ENCODE measurements at places on chromosomes 12 and 14. TPM values are rescaled to one million over a fixed set of nuclear protein-coding genes. Genes with fewer than 3 reads are reported as not detected.

- H3K4me3 ChIP-seq: no peak overlapping the region
- no peaks in the 10 kb centered on the region for H3K27me3 ChIP-seq
- H3K27ac ChIP-seq: no peak overlapping the region
- no peaks in the 10 kb centered on the region for H3K36me3 ChIP-seq
- peaks cover 8% of the 10 kb centered on the region for H3K4me1 ChIP-seq
- no peak for DNase-seq
Observed at GRCh38 chr14:101957406-101958234, 6.8 kb upstream of the DYNC1H1 start.

- H3K36me3 ChIP-seq: no peaks in the 10 kb centered on the region
- no peak overlapping the region for H3K27ac ChIP-seq
- H3K4me1 ChIP-seq: peaks cover 2% of the 10 kb centered on the region
Observed at GRCh38 chr12:93766796-93767523, 89.8 kb downstream of the CRADD start.

FOXN4 gene
- not detected for total RNA-seq

GRCh38 chr12:105214670-105215375 lies 21.2 kb downstream of the APPL2 start:
- H3K36me3 ChIP-seq: peaks cover 39% of the 10 kb centered on the region
- H3K27me3 ChIP-seq: no peaks in the 10 kb centered on the region
- peaks cover 10% of the 10 kb centered on the region for H3K4me1 ChIP-seq
- no peak overlapping the region for H3K4me3 ChIP-seq

GRCh38 chr14:61542848-61543790 lies 152.2 kb upstream of the HIF1A start:
- H3K4me3 ChIP-seq: no peak overlapping the region
- no peaks in the 10 kb centered on the region for H3K36me3 ChIP-seq
- no peak for DNase-seq
- peak overlapping the region; percentile 66 for H3K27ac ChIP-seq

DNA sequence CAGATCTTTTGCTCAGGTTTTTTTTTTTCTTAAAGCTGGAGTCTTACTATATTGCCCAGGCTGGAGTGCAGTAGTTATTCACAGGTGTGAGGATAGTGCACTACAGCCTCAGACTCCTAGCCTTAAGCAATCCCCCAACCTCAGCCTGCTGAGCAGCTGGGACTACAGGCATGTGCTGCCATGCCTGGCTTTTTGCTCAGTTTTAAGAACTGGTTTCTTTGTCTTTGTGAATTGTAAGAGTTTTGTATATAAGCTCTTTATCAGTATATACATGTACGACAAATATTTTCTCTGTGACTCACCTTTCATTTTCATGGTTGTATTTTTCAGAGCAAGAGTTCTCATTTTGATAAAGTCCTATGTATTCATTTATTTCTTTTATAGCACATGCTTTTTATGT lies 33.3 kb upstream of the C2CD5 start:
- no peak overlapping the region for H3K27ac ChIP-seq
- no peak overlapping the region for H3K4me3 ChIP-seq
- no peaks in the 10 kb centered on the region for H3K36me3 ChIP-seq
- no peaks in the 10 kb centered on the region for H3K27me3 ChIP-seq

KITLG gene
- total RNA-seq: 117 TPM

DNA sequence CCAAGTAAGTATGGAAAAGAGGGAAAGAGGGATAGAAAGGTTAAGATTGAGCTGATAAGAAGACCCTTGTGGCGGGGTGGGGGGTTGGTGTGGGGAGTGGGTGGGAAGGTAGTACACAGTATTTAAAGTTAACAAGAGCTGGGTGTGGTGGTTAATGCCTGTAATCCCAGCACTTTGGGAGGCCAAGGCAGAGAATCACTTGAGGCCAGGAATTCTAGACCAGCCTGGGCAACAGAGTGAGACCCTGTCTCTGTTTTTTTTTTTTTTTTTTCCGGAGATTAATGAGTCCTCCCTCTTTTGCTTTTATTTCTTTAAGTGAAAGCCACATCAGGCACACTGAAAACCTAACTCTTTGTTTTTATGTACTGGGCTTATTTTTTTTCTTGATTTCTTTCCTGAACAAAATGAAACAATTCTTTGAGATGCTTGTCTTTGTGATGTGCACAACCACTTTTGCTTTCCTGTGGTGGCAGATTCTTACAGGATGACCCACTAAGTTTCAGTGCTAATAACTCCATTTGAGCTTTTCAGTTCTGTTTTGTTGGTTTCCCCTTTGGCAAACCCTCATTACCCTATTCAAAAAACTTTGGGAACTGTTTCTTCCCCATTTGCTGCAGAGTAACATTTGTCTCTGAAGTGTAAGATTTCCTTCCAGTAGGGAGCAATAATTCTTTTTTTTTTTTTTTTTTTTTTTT lies 54.8 kb downstream of the WNK1 start:
- DNase-seq: no peak
- no peaks in the 10 kb centered on the region for H3K27me3 ChIP-seq
- H3K4me3 ChIP-seq: no peak overlapping the region
- no peak overlapping the region for H3K27ac ChIP-seq
- H3K36me3 ChIP-seq: no peaks in the 10 kb centered on the region

LRCOL1 gene
- total RNA-seq: 0.28 TPM

DNA sequence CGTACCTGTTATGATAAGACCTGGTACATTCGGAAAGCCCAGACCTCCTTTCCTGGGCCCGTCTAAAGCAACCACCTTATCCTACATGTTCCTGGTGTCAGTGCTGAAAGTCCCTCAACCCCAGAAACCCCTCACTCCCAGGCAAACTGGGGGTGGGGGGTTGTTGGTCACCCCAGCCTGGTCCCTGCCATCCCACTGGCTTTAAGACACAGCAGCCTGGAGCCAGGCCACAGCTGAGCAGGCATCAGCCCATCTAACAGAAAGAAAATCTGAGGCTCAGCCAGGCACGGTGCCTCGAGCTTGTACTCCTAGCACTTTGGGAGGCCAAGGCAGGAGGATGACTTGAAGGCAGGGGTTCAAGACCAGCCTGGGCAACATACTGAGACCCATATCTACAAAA lies 4.5 kb downstream of the SELPLG start:
- DNase-seq: no peak
- no peak overlapping the region for H3K4me3 ChIP-seq
- peaks cover 27% of the 10 kb centered on the region for H3K4me1 ChIP-seq
- peak overlapping the region; percentile 59 for H3K27ac ChIP-seq

GRCh38 chr12:93922583-93923006 lies 225.8 kb upstream of the PLXNC1 start:
- no peaks in the 10 kb centered on the region for H3K36me3 ChIP-seq
- H3K4me3 ChIP-seq: no peak overlapping the region
- H3K27me3 ChIP-seq: no peaks in the 10 kb centered on the region
- no peak for DNase-seq
- H3K27ac ChIP-seq: no peak overlapping the region

GRCh38 chr12:116314477-116314876 lies 37.0 kb upstream of the MED13L start:
- no peak overlapping the region for H3K4me3 ChIP-seq
- no peak overlapping the region for H3K27ac ChIP-seq
- no peaks in the 10 kb centered on the region for H3K27me3 ChIP-seq

KLRC4 gene
- not detected for total RNA-seq

TDRD9 gene
- total RNA-seq: 0.18 TPM

KLRC2 gene
- total RNA-seq: not detected

CABP1 gene
- total RNA-seq: 0.83 TPM

- no peak for DNase-seq
- H3K4me1 ChIP-seq: no peaks in the 10 kb centered on the region
- H3K27ac ChIP-seq: no peak overlapping the region
- H3K27me3 ChIP-seq: no peaks in the 10 kb centered on the region
- H3K4me3 ChIP-seq: no peak overlapping the region
Observed at GRCh38 chr12:128586451-128587029, 237.2 kb downstream of the SLC15A4 start.

DNA sequence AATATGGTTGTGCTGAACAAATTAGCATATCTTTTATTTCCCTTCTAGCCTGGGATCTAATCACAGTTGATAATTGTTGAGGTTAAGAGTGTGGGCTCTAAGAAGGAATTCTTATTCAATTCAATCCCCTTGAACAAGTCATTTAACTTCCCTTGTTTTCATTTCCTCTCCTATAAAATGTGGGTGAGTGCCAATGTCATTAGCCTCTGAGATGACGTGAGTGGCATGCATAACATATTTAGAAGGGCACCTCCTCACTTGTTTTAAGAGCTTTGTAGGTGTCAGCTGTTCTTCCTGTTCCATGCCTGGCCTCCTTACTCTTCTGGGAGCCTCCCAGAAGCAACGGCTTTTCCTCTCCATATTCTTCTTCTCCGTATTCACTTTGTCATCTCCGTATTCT lies 155.4 kb upstream of the NEDD1 start:
- no peaks in the 10 kb centered on the region for H3K4me1 ChIP-seq
- no peak for DNase-seq
- no peak overlapping the region for H3K4me3 ChIP-seq
- H3K36me3 ChIP-seq: no peaks in the 10 kb centered on the region

- no peaks in the 10 kb centered on the region for H3K27me3 ChIP-seq
- H3K4me1 ChIP-seq: no peaks in the 10 kb centered on the region
- no peak overlapping the region for H3K27ac ChIP-seq
- H3K4me3 ChIP-seq: no peak overlapping the region
Observed at GRCh38 chr12:41794336-41794735, 350.3 kb downstream of the GXYLT1 start.

- peak; percentile 81 for DNase-seq
- peaks cover 9% of the 10 kb centered on the region for H3K4me1 ChIP-seq
- H3K4me3 ChIP-seq: peak overlapping the region; percentile 91
Observed at GRCh38 chr12:89349814-89350213, 2.5 kb downstream of the DUSP6 start.

DNA sequence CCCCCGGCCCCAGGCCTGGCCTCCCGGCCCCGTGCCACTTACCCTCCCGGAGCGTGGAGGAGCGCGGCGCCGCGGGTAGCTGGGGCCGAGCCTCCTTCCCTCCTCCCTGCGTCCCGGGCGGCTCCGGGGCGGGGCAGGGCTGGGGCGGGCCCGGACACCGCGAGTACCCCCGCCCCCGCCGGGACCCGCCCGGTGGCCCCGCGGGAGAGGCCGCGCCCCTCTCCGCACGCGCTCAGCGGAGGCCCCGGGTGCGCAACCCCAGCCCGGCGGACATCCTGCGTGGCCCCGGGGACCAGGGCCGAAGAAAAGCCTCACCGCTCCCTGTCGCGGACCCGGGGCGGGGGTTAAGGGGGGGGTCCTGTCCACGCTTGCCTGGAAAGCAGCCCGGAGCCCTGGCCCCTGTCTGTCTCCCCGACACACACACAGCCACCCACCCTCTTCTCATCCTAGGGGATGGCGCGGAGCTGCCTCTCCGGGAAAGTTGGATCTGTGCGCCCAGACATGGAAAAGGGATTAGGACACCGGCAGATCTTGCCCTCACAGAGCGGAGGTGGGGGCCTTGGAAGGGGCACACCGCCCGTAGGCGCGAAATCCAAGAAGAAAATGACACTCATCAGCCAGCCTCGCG lies at the start of gene SYNE3:
TSS of gene SYNE3 (minus strand) at position 97 of the 628 bp plus-strand sequence. CDS start 40,829 bp downstream, outside the sequence.
- H3K36me3 ChIP-seq: no peaks in the 10 kb centered on the region
- H3K4me3 ChIP-seq: peak within 1 kb of the TSS; percentile 25
- H3K27ac ChIP-seq: peak within 1 kb of the TSS; percentile 25
- DNase-seq: no peak

- DNase-seq: no peak
- H3K4me1 ChIP-seq: peaks cover 4% of the 10 kb centered on the region
- no peak overlapping the region for H3K4me3 ChIP-seq
- H3K36me3 ChIP-seq: no peaks in the 10 kb centered on the region
- no peak overlapping the region for H3K27ac ChIP-seq
Observed at GRCh38 chr12:76919383-76920171, 40.8 kb upstream of the CSRP2 start.

DNA sequence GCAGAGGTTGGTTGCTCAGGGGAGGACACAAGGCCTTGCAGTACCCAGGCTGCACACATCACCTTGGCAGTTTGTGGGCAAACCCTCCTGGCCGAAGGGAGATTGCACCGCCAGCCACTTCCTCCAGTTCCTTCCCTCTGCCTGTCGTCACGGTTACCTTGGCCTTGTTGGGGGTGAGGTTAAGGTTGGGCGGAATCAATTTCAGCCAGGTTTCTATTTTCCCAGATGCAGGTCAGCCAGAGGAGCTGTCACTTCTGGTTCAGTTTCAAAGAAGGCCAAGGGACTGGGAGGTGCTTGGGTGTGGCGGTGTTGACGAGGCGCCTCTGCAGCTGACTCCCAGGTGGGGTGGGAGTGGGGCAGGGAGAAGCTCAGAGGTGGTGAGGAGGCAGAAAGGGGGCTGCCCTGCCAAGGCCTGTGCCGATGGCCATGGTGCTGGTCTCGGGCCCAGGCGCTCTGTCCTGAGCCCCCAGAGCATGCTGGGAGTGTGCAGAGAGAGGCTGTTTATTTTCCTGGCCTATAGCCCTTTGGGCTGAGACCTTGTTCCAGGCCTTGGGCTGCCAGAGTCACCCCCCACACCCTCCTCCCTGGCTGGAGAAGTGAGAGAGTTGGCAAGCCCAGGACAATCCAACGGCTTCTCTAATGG lies 31.4 kb downstream of the JDP2 start:
- no peaks in the 10 kb centered on the region for H3K27me3 ChIP-seq
- peaks cover 41% of the 10 kb centered on the region for H3K4me1 ChIP-seq
- no peak overlapping the region for H3K4me3 ChIP-seq
- DNase-seq: no peak

GRCh38 chr12:80861641-80862378 lies 75.9 kb downstream of the LIN7A start:
- H3K27ac ChIP-seq: no peak overlapping the region
- H3K4me1 ChIP-seq: peaks cover 11% of the 10 kb centered on the region
- no peaks in the 10 kb centered on the region for H3K36me3 ChIP-seq
- H3K27me3 ChIP-seq: no peaks in the 10 kb centered on the region
- no peak overlapping the region for H3K4me3 ChIP-seq

DNA sequence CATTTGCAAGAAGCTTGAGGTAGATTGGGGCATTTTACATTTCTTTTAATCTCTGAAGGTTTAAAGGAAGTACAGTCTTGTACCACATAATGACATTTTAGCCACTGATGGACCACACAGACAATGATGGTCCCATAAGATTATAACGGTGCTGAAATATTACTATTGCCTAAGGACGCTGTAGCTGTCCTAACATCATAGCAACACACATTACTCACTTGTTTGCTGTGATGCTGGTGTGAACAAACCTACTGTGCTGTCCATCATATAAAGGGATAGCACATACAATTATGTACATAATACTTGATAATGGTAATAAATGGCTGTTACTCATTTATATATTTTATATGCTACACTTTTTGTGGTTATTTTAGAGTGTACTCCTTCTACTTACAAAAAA lies 127.1 kb upstream of the CPNE8 start:
- no peaks in the 10 kb centered on the region for H3K4me1 ChIP-seq
- no peaks in the 10 kb centered on the region for H3K36me3 ChIP-seq
- no peak for DNase-seq
- H3K27ac ChIP-seq: no peak overlapping the region

DNA sequence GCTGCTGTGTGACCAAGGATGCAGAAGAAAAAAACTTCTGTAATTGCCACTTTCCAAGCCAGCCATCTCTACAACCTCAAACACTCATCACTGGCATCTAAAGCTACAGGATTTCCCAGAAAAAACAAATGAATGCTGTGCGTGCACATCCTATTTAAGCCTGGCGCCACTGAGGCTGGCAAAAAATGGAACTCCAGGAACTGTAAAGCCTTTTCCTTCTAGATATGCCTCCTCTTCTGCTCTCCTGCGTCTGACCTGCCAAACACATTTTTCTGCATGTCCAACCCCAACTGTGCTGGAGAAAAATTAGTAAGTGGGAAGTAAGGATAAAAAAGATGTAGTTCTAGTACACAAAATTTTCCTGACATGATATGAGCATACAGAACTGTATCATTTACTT lies 184.9 kb downstream of the ITPR2 start:
- no peak overlapping the region for H3K4me3 ChIP-seq
- peaks cover 11% of the 10 kb centered on the region for H3K4me1 ChIP-seq
- peak overlapping the region; percentile 69 for H3K27ac ChIP-seq
